ENCODE measurements at places on chromosomes 2 and 18.

- DNase-seq: no peak
- no peaks in the 10 kb centered on the region for H3K27me3 ChIP-seq
- no peaks in the 10 kb centered on the region for H3K36me3 ChIP-seq
These were observed 2161.4 kb upstream of the PIK3C3 start for GRCh38 chr18:39793609-39794008.

DNA sequence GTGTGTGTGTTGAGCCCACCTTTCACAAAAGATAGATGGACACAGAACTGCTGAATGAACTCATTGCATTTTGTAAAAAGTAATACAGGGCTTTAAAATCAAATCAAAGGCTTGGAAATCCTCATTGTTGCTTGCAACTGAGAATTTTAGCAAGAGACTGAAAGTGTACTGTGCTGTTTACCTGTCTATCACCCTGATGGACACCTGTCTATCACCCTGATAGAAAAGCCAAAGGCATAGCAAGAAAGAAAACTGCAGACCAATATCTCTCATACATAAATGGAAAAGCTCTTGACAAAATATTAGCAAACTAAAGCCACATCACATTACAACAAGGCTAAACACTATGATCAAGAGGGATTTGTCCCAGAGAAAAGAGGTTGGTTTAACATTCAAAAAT, 107.5 kb upstream of the TMEM18 start:
- H3K4me3 ChIP-seq: no peak overlapping the region
- no peak overlapping the region for H3K27ac ChIP-seq
- H3K4me1 ChIP-seq: no peaks in the 10 kb centered on the region
- H3K36me3 ChIP-seq: no peaks in the 10 kb centered on the region
- no peak for DNase-seq
- no peaks in the 10 kb centered on the region for H3K27me3 ChIP-seq

DNA sequence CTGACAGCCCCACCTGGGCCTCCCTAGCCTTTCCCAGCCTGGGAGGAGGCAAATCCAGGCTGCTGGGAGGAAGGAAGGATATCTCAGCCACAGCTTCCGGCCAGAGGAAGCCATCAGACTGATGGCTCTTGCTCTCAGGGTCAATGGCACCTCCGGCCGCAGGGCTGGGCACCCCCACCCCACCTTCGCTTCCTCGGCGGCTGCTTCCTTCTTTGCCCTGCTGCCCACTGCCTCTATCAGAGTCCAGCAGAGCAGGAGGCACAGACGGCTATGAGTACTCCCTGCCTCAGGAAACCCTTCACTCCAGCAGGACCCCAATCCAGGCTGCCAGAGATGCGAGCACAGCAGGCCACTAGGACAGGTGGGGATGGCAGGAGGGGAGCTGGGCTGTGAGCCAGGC, 3.3 kb downstream of the SEMA4C start:
- peaks cover 7% of the 10 kb centered on the region for H3K4me1 ChIP-seq
- no peak overlapping the region for H3K27ac ChIP-seq
- DNase-seq: no peak
- no peaks in the 10 kb centered on the region for H3K27me3 ChIP-seq
- H3K4me3 ChIP-seq: no peak overlapping the region

GRCh38 chr2:72130659-72131360, 16.9 kb downstream of the CYP26B1 start:
- no peak for DNase-seq
- H3K27me3 ChIP-seq: peaks cover 29% of the 10 kb centered on the region
- no peaks in the 10 kb centered on the region for H3K36me3 ChIP-seq
- 0 out of 2 replicates have a peak, but pooled peaks cover 1% of the 10 kb centered on the region for H3K4me1 ChIP-seq
- H3K27ac ChIP-seq: no peak overlapping the region

- H3K27me3 ChIP-seq: no peaks in the 10 kb centered on the region
- peaks cover 39% of the 10 kb centered on the region for H3K36me3 ChIP-seq
- no peaks in the 10 kb centered on the region for H3K4me1 ChIP-seq
- H3K4me3 ChIP-seq: no peak within 1 kb of the TSS
These were observed at the start of gene KRTCAP3 for GRCh38 chr2:27441958-27442919. TSS of gene KRTCAP3 (plus strand) at chr2:27442381. CDS start at chr2:27442413, 32 bp downstream.

GRCh38 chr18:26457611-26458353, 90.6 kb downstream of the KCTD1 start:
- DNase-seq: no peak
- no peak overlapping the region for H3K4me3 ChIP-seq
- no peaks in the 10 kb centered on the region for H3K27me3 ChIP-seq
- H3K4me1 ChIP-seq: peaks cover 9% of the 10 kb centered on the region

DNA sequence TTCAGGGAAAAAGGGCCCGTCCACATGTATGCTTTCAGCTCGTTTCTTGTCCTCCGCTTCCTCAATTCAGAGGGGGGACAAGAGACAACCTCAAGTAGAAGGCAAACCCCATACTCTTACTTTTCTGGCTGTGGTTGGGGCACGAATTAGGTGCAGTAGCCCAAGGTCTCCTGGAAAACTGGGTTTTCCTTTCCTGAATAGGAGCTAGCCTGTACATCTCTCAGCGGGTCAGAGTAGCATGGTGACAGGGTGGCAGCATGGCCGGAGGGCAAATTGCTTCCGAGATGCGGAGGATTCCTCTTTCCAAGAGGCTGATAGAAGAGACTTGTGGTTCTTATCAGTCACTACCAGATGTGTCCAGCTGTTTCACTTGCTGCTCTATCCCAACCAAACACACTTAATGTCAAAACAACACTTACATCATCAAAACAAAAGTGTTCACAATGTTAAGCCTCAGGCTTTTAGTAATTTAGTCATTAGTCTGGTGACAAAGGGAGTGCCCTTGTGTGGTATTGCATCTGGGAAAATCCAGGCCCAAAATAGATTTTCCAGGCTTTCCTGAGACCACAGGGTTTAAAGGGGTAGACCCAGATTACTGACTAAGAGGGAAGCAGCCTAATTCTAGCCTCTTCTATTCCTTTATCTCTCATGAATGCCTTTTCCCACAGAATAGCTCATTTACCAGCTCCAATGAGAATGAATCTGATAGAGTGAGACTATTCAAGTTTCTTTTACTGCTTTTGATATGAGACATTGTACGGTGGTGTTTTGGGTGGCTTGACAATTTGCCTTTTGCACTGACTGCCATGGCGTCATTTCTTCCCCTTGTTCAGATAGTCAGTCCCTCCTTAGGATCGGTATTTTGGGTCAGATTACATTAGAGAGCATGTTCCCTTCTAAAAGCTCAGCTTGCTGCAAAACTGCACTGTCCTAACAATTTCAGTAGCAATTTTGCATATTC, 162.0 kb downstream of the LTBP1 start:
- no peak overlapping the region for H3K4me3 ChIP-seq
- H3K27ac ChIP-seq: peak overlapping the region; percentile 76
- H3K4me1 ChIP-seq: peaks cover 33% of the 10 kb centered on the region
- peak; percentile 90 for DNase-seq

DNA sequence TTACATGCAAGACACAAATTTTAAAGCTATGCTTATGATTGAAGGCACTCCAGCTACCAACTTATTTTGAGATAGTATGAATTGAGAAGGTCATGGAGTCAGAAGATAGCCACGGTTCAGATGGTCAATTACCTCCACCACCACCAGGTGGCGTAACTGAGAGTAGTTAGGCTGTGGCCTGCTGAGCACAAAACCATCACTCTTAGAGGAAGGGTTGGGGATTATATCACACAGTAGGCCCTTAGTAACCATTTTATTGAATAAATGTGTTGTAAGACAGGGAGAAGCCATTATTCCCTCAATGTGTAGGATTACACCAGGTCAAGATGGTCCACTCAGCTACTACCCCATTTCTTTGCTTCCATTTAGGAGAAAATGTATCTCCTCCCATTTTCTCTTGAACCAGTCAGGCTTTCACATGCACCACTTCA, 18.8 kb downstream of the KLHL41 start:
- no peaks in the 10 kb centered on the region for H3K27me3 ChIP-seq
- no peaks in the 10 kb centered on the region for H3K36me3 ChIP-seq
- no peak overlapping the region for H3K4me3 ChIP-seq
- no peaks in the 10 kb centered on the region for H3K4me1 ChIP-seq
- peak; percentile 51 for DNase-seq

DNA sequence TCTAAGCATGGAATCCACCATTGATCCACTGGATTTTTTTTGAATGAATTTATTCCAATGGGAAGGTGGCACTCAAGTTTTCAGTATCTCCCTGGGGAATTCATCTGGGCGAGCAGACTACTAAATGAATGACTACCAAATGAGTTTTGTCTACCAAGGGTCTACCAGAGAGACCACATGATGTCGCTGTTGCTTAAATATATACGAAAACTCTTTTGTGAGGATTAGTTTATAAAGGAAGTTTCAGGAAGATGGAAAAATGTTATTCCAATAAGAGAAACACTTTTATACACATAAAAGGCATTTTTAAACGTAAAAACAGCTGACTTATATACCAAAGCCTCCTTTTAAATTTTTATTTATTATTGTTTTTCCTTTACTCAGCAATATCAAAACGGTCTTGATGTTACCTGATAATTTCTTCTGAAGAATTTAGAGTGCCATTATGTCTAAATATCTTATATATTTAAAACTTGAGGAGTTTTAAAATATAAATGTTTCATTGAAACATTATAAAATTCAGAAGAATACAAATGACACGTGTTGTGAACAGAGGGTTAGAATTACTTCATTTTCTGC, 139.7 kb downstream of the HRH4 start:
- H3K27ac ChIP-seq: no peak overlapping the region
- no peaks in the 10 kb centered on the region for H3K36me3 ChIP-seq
- no peak overlapping the region for H3K4me3 ChIP-seq
- DNase-seq: peak; percentile 75

- 0 out of 2 replicates have a peak overlapping the region, but pooled peaks have one; percentile 27 for H3K27ac ChIP-seq
- peaks cover 5% of the 10 kb centered on the region for H3K4me1 ChIP-seq
- no peak overlapping the region for H3K4me3 ChIP-seq
- H3K36me3 ChIP-seq: no peaks in the 10 kb centered on the region
- H3K27me3 ChIP-seq: no peaks in the 10 kb centered on the region
These were observed 424.0 kb downstream of the RND3 start for GRCh38 chr2:150063432-150063889.

DNA sequence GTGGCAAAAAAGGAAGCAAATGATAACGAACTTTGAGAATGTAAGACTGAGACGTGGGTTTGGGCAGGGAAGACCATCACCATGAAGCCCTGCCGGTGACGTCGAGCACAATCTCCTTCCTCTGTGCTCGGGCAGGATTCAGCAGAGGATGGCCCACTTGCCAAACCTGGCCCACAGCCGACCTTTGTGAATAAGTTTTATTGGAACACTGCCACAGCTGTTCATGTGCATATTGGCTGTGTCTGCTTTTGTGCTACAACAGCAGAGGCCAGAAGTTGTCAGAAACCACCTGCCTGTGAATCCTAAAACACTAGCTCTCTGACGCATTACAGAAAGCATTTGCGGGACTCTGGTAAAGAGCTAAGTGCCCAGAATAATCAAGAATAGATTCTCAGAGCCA, 223.9 kb downstream of the MYT1L start:
- no peaks in the 10 kb centered on the region for H3K27me3 ChIP-seq
- no peak overlapping the region for H3K27ac ChIP-seq
- no peaks in the 10 kb centered on the region for H3K4me1 ChIP-seq
- DNase-seq: no peak

All from IMR-90 (cell line).